ENCODE measurements at places on chromosomes 2 and 18.

GRCh38 chr2:2830576-2830975, 499.5 kb upstream of the MYT1L start:
- no peak for DNase-seq

DNA sequence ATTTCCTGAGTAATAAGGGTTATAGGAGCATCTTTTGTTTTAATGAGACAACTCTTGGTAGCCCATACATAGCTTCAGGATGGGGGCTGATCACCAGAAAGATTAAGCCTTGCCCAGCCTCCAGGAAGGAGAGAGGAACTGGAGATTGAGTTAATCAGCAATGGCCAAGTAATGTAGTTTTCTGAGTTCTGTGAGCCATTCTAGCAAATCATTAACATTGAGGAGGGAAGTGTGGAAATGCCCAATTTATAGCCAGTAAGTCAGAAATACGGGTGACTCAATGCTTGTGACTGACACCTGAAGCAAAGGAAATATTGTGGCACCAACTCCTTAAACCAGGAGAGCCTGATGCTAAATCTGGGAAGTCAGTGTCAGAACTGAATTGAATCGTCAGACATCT, 205.1 kb upstream of the SRD5A2 start:
- no peak for DNase-seq

DNA sequence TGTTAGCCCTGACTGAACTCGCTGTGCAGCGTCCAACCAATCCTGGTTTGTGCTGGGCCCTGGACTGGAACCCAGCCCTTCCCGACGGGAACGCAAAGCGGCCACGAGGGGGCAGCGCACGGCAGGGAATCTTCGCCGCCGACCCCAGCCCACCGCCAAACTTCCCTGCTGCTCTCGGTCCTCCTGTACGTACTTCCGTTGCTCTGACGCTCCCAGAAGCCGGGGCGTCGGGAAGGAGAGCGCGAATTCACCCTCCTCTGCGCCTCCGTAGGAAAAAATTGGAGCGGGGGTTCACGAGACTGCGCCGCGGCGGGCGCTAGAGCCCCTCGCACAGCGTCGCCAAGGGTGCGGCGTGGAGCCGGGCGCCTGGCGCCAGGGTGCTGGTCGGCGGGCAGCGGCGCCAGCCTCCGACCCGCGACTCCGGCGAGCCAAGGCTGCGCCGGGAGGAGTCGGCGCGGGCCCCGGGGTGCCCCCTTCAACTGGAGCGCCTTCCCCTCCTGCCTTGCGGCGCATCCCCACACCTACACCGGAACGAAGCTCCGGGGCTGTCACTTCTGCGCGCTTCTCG, 873 bp upstream of the SH3RF3 start:
- DNase-seq = peak; percentile 82

- DNase-seq = no peak
These were observed 4.9 kb downstream of the IRS1 start for GRCh38 chr2:226794751-226795171.

GRCh38 chr2:119104414-119104813, 54.1 kb downstream of the C1QL2 start:
- no peak for DNase-seq

DNA sequence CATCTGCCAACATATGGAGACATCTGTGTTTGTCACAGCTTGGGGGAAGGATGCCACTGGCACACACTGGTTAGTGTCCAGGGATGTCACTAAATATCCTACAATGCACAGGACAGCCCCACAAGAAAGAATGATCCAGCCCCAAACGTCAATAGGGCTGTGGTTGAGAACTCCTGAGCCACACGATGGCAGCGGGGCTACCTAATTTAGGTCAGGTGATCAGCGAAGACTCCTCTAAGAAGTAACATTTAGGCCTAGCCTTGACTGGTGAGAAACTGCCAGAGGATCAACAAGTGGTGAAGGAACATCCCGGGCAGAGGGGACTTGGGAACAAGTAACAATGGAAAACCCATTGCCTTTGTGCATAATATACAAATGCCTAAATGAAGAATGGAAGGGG, 5.0 kb upstream of the TGIF1 start:
- no peak for DNase-seq

DNA sequence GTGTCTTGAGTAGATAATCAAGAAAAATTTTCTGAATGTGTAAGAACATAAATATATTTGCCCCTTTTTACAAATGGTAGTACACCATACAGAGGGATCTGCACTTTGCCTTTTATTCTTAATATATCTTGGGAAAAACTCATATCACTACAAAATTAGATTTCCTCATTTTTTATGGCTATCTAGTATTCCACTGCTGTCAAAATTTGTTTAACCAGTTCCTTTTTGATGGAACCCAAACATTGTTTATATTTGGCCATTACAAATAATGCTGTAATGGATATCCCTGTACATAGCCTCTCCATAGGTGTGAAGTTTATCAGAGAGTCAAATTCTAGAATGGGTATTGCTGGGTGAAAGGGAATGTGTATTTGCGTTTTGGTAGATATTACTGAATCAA, 243.1 kb downstream of the AGPS start:
- DNase-seq = no peak

DNA sequence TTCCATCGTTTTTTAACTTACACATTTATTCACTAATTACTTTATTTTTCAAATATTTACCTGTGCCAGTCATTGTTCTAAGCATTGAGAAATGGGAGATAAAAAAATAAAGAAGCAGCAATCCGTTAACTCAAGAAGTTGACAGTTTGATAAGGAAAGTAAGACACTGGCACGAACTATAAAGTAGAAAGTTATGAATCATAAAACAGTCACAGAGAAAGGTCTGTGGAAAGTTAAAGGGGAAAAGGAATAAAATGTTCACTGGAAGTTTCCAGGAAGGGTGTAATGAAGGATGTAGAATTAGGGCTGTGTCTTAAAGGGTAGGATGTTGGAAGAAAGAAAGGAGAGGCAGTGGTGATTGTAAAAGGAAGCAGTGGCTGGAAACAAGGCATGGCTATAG, 118.9 kb downstream of the RDH14 start:
- DNase-seq = no peak

- DNase-seq = no peak
These were observed 66.9 kb downstream of the CDH20 start for GRCh38 chr18:61400016-61400635.

DNA sequence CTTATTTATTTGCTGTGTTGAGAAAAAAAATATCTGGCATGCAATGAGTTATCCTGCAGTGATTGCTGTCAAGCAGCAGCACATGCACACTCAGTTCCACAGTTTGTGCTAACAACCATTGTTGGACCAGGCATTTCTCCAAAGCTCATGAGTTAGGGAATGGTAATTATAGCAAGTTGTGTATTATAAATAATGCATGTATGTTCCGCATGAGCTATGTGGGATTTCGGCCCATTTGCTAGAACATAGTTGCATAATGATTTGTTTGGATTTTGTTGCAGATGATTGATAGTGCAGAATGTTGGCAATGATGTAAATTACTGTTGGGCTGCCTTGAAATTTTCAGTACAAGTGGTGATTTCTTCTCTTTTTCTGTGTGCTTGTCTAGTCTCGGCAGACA, 10.7 kb downstream of the KCNJ3 start:
- no peak for DNase-seq

DNA sequence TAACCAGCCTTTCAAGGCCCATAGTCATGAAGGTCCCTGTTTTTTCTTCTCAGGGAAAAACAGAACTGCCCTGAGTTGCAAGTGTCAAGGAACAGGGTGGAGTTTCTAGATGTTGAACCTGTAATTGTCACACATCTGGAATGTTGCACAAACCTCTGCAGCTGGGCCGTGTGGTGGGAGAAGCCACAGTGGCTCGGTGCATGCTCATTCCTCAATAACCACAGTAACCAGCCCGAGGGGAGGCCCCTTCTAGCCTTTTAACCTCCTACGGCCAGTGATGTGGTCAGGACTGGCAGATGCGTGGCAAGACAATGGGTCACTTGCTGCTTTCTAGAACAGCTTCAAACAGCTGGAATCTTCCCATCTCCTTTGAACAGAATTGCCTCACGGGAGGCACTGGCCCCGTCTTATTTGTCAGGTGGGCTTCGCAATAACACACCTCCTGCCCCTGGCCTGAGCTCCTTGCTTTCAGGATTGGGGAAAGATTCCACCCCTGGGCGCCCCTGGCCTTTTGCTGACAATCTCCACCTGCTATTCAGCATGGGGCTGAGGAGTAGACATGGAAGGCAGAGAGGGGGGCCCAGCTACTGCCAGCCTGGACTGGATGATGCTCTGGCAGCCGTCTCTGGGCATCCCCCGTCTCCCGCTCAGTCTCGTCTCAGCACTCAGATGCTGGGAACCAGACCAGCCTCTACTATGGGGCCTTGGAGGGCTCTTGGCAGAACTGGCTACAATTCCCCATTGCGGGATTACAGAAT, 102.9 kb downstream of the KLHL29 start:
- DNase-seq = no peak

DNA sequence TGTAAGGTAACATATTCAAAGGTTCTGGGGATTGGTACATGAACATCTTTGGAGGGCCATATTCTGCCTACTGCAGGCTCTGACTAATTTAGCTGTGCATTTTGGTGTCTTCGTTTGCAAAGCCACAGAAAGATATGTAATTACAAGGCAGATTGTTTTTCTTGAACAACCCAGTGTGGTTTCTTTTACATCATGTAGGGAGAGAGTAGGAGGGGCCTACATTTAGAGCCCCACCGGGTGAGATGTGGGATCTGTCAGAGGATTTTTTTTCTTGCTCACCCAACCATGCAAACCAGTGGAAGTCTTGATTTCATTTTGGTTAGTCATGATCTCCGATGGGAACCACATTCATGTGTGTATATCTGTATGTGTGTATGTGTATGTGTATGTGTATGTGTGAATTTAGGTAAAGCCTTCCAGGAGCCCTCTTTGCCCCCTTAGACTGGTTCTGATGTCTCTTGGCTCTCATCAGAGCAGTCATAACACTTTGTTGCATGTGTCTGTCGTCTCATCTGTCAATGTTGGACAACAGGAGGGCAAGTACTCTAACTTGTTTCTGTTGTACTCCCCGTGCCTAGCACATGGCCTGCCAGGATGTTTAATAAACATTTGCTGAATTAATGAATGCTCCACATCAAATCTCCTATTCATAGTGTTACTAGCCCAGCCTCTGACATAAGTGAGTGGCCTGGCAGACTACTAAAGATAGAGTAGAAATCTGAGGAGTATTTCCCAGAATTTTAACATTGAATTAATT, 239.9 kb downstream of the MTX2 start:
- DNase-seq = no peak

DNA sequence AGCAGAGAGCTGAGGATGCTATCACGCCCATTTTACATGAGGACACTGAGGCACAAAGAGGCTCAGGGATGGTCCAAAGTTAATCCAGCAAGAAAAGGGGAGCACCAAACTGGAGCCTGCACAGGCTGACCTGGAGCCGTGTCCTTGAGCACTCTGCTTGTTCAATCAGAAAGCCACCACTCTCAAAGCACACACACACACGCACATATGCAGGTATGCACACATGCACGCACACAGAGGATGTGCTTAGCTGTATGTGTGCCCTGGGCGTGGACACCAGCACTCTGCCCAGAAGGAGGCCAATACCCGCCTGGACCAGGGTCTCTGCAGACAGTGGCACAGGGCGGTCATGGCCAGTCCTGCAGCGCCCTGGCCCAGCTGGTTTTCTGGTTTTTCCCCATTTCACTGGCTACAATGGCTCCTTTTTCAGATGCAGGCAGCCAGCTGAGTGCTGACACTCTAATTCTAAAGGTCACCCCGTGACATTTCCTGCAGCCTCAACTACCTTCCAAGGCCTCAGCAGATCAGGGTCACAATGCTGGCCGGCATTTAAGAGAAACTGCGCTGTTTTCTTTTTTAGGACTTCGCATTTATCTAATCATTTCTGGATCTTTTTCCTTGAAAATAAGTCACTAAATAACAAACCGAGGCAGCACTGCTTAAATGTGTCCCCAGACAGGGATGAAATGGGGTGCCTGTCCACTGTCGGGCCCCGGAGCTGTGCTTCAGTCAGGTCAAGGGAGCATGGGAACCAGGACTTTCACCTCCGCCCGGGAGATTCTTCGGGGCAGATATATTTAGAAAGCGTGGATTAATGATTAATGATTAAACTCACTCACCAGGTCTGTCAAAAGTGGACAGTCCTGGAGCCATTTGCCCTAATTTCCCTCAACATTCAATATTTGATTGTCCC, 104.5 kb downstream of the HDAC4 start:
- peak; percentile 66 for DNase-seq

- peak; percentile 55 for DNase-seq
These were observed 99.3 kb downstream of the TPO start for GRCh38 chr2:1512321-1513289.

DNA sequence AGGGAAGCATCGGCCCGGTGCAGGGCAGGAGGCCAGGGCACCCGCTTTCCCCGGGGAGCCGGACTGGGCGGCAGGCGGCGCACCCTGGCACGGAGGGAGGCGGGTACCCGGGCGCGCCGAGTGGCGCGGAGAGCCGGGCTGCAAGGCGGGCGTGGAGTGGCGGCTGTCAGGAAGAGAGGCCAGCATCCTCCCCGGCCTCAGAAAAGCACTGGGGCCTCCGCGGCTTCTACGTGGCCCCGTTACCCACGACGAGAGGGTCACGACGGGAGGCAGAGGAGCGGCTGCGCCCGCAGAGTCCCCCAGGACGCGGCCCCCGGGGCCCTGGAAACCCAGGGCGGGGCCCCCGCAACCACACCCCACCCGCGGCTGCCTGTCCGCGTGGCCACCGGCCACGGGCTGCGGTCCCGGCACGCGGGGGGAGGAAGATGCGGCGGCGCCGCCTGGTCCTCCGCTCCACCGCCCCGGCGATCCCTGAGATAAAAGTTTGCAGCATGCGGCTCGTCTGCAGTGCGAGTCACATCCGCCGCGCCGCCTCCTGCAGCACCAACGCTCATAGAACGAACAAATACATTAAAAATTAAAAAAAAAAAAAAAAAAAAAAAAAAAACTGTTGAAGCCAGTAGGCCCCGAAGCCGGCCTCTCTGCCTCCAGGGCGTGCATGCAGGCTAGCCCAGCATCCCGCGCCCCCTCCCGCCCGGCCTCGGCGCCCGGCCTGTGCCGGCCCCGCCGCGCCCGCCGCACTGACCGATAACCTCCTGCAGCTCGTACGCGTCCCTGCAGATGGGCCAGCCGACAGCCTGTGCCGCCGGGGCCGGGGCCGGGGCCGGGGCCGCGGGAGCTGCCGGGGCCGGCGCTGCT, 683 bp downstream of the STK39 start:
- peak; percentile 72 for DNase-seq

DNA sequence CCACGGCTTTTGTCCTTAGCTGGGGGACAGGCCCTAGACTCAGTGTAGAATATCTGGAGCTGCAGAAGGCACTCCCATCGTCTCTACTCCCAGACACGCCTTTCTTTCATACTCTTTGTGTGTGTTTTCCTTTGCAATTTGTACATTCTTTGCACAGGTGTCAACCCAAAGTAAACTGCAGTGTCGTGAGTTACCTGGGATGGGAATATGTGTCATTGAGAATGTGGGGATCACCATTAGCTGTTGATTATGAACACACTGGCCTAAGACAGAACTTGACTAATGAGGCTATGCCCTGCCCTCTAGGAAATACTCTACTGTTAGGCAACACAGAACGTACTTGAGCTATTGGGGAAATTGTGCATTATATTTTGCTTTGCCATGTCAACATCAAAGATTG, 233.3 kb downstream of the SETBP1 start:
- DNase-seq = no peak

- peak; percentile 76 for DNase-seq
These were observed 80.9 kb upstream of the SMAD7 start for GRCh38 chr18:49031511-49032188.

- DNase-seq = no peak
These were observed 92.3 kb downstream of the ETAA1 start for GRCh38 chr2:67489396-67489795.

GRCh38 chr18:33074125-33074524, 301.3 kb upstream of the KLHL14 start:
- no peak for DNase-seq

GRCh38 chr2:109459485-109459884, 154.3 kb downstream of the SEPTIN10 start:
- peak; percentile 74 for DNase-seq
